ENCODE measurements at places on chromosomes 13 and 19.

DNA sequence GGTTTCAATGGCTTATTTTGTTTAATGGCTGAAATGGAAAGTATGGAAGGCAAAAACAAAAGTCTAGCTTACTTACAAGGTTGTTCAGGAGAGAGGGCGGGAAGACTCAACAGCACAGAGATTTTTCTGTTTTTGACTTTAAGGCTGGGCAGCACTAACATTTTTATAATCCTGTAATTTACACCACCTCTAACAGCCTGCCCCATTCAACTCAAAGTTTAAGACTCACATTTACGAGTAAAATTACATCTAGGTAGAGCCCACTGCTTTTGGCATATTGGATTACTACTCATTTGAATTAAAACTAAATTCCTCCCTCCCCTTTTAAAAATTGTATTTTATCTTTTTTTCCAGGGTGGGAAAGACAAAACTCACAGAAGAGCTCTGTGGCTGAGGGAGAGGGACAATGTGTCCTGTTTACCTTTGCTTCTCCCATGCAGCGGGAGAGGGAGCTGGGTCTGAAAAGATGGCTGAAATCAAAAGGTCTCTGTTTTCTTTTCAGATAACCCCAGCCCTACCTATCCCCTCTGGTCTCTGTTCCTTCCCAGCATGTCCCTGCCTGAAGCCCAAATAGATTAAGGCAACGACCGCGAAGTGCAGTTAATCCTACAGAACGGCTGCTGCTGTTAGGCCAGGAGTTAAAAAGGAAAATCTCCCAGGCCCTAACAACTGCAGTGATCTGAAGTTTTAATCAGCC lies 6.6 kb downstream of the EFNB2 start:
- no peak for DNase-seq

GRCh38 chr13:67372868-67373464 lies 142.8 kb upstream of the PCDH9 start:
- DNase-seq: no peak

DNA sequence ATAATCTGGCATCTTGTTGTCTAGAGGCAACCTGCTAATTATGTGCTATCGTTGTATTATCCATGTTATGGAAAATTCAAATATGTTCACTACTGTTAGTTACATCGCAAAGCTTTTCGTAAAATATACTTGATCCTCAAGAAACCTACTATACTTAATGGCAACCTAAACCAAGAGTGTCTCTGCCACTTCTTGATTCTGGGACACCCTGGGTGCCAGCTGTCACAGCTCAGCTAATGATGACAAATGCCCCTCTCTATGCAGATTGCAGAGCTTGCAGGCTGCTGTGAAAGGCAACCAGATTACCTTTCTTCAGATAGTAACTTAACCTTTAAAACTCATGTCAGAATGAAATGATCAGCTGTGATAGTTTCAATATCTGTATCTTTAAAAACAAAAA lies 8.9 kb upstream of the MAB21L1 start:
- DNase-seq: no peak

DNA sequence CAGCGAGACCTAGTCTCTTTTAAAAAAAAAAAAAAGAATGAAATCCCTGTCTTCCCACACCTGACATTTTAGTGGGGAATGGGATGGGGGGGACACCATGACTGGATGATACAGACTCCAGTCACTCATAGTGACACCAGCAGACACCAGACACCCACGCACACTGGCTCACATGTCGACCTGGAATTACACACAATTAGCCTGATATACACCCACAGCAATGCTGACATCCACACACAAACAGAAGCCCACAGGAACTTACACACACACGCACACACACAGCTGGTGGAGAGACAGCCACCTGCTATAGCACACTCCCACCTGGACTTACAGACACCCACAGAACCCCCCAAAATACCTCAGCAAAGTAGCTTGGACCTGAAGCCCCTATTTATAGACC lies 8.3 kb upstream of the NANOS3 start:
- no peak for DNase-seq

GRCh38 chr13:46598140-46598819 lies 45.3 kb downstream of the LRCH1 start:
- DNase-seq: no peak

GRCh38 chr13:93409816-93410215 lies 183.2 kb downstream of the GPC6 start:
- DNase-seq: no peak

DNA sequence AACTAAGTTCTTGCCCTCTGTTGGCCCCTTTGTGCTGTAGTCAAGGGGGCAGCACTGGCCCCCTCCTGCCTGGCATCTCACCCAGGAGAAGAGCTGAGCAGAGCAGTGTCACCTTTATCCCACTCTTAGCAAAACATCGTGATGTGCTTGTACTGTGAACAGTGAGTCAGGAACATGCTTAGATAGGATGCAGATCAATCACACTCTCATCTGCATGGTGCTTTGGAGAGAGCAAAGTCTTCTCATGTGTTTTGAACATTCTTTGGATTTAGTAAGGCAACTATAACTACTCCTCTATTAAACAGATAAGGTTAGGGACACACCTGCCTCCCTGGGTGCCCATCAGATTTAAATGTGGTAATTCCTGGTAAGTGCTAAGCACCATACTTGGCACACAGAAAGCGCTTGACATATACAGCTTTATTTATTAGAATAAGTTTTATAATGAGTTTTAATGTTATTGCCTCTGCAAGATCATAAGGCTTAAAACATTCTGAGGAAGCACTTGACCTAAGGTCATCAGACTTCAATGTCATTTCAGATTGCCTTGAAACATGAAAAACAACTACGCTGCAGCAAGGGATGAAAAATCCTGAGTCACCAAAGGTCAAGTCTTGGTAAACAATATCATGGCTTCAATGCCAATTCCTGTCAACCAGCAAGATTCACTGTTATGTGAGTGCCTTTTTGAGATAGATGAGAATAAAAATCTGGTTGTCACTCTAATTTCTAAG lies 82.4 kb upstream of the IRS2 start:
- no peak for DNase-seq

- no peak for DNase-seq
These were observed 79.1 kb upstream of the PCDH17 start for GRCh38 chr13:57552437-57552836.

DNA sequence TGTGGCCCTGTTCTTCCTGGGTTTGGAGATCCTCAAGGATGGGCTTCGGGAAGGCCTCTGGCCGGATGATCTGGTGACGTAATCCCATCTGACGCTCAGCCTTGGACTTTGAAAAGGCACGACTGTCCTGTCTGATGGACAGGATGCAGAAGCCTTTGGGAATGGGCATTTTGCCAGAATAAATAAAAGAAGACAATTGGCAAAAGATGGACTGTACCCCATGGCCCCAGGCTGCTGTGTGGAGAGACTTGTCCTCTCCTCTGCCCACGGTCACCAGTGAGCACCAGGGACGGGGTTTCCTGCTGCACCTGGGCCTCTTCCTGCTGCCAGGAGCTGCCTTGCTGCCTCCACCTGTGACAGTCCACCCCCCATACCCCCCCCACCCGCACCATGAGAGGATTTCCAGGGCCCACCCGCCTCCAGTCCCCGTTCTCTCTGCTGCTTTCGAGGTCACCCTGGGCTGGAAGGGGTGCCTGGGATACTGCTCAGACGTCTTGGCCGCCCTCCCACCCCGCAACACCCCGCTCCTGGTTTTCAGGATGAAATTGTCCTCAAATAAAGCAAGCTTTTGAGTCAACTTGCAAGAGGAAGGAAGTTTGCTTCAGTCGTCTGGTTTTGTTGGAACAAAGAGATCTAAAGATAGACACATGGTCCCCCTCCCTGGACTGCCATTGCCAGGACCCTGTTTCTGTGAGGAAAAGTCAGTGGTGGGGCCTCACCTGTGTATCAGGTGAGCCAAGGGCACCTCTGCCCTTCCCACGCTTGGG lies 40.9 kb downstream of the MCF2L start:
- DNase-seq: no peak

DNA sequence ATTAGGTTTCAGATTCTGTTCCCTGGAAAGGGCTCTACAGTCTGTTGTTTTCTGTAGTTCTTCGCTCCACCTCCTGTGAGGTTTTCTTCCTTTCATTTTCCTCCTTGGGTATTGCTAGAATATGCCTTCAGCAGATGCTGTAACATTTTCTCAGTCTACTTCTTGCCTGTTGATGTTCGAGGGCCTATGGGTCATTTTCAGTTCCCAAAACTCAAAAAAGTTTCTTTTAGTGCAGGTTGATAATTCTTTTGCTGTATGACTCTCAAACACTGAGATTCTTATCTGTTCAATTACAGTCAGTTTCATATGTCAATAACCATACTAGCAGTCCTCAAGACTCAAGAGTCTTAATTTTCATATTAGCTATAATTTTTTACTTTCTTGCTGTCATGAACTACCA lies 268.3 kb downstream of the RFC3 start:
- DNase-seq: no peak

GRCh38 chr13:113179374-113180230 lies 21.2 kb downstream of the PROZ start:
- DNase-seq: no peak

GRCh38 chr13:45615501-45616101 lies at the start of gene ERICH6B:
ERICH6B (minus strand) TSS chr13:45615739; CDS start chr13:45597005, 18,734 bp downstream.
- no peak for DNase-seq

DNA sequence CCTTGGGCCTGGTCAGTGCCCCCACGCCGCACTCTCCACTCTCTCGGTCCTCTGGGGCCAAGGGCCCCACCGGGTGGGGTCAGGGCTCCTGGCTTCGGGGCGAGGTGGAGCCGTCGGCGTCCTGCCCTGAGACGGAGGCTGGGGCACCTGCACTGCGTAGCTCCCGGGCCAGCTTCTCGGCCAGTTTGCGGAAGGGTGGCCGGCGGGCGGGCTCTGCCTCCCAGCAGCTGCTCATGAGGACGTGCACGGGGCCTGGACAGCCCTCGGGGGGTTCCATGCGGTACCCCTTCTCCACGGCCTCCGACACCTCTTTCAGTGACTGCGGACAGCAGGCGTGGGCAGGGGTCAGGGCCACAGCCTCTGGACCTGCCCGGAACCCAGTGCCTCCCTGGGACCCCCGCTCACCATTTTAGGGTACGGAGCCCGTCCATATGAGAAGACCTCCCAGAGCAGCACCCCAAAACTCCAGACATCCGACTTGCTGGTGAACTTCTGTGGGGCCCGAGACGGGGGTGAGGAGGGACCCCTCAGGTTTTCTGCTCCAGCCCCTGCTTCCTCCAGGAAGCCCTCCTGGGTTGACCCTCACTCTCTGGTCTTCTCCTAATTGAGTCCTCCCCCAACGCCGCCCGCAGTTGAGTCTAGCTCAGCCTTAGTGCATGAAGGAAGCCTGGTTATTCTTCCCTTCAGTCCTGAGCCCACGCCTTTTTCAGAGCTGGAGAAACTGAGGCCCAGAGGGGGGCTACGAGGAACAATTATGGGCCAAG lies 6.3 kb upstream of the RAX2 start:
- DNase-seq: no peak

- DNase-seq: no peak
These were observed 79.2 kb upstream of the UQCRFS1 start for GRCh38 chr19:29292153-29292552.

DNA sequence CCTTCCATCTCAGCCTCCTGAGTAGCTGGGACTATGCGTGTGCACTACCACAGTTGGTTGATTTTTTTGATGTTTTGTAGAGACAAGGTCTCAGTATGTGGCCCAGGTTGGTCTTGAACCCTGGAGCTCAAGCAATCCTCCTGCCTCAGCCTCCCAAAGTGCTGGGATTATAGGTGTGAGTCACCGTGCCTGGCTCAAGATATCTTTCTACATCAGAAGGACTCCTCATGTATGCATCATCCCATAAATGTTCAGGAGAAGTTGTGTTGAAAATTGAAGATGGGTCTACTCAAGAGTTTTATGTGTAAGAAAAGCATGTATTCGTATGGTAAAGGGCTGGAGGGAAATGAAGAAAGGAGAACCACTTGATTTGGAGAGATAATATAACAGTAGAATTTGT lies 71.8 kb upstream of the STK24 start:
- no peak for DNase-seq

DNA sequence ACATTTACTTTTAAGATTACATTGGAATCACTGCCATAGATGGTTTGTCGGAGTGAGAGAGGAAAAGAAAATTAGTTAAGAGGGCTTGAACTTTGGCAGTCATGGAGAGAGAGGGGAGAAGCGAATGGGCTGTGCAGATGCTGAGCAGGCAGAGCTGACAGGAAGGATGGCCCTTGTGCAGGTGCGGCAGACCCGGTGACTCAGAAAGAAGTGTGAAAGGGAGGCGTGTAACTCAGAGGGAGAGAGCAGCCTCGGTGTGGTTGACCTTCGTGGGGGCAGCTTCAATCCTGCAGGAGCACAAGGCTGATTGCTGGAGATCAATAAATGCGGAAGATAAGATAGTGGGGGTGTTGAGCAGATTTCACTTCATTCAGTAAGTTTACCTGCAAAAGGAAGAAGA lies 76.9 kb downstream of the TNFSF13B start:
- no peak for DNase-seq

GRCh38 chr13:75748874-75749273 lies 112.7 kb downstream of the LMO7 start:
- DNase-seq: no peak

DNA sequence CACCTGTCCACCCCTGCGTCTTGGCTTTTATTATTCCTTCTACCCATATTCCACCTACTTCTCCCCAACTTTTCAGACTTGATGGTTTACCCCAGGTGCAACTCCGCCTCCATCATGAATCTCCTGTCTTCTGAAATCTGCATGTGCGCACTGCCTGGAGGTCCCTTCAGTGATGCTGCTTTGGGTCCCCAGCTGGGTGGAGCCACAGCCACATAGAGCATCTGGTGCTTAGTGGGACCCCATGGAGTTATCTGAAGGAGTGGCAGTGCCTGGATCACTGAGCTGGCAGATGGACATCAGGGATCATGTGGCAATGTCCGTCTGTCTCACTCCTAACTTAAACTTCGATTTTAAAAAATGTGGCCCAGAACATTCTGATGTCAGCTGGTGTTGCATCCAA lies 13.5 kb downstream of the ZNF536 start:
- DNase-seq: no peak

DNA sequence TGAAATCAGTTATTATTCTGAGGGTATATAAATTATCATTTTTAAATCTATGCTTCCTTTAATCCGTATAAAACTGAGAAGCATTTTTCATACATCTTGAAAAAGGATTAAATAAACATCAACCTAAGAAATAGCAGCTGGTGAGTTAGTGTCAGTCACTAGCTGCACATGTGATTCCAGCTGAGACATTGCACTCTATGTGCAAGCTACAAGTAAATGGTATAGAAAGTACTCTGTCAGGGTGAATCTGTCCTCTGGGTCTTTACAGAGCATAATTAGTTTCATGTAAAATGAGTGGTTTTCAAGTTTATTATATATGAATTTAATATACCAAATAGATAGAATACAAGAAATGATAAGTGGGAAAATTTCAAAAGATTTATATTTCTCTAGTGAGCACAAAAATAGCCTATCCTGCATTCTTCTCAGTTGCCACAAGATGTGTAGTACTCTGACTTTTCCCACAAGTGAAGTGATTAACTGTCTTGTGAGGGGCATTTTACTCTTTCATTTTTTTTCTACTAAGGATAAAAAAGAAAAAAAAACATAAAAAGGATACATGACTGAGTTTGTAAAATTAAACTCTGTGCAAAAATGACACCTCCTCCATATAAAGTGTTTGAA lies 1372.1 kb downstream of the PCDH9 start:
- no peak for DNase-seq

GRCh38 chr13:66888698-66889097 lies 341.4 kb downstream of the PCDH9 start:
- no peak for DNase-seq

GRCh38 chr19:15028490-15028889 lies 20.8 kb upstream of the CASP14 start:
- no peak for DNase-seq

- DNase-seq: no peak
These were observed 224.4 kb downstream of the LACC1 start for GRCh38 chr13:44104197-44104490.

Measured in activated CD4-positive, alpha-beta T cell treated with anti-CD3 and anti-CD28 coated beads for 24 hours (primary cell).